Gastrocnemius medialis (tissue), 4 donors: ENCODE measurements at places on chromosomes 4 and X. TPM values are rescaled to one million over a fixed set of nuclear protein-coding genes. Genes with fewer than 3 reads are reported as not detected.

The COX7B2 gene
- not detected for total RNA-seq

DNA sequence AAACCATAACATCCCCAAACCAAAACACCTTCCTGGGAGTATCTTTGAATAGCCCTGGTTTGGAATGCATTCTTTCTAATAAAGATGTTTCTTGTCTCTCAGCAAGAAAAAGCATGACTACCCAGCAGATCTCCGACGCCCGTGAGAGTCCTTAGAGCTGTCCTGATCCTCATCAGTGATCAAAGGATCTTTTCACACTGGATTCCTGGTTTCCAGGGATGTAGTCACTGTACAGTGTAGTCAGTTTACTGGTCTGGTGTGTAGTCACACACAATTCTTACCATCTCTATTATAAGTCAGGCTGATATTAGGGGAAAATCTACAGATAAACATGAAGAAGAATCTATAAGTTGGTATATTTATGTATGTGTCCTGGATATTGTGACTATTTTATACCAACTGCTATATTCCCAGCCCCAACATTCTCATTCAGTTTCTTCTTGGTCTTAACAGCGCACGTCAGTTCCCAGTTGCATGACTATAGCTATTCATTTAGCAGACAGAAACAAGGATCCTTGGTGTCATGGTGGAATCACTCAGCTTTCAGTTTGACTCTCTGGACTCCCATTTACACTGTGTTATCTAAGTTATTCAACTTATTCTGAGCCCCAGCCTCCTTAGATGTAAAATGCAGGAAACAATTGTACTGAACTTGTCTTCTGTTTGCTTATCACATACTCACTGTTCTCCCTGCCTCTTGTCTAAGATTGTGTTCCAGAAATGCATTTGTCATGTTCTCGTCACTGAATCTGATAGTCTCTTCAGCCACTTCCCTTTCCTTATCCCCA lies 68.3 kb downstream of the SLIT2 start:
- H3K4me3 ChIP-seq: no peak overlapping the region
- H3K4me1 ChIP-seq: no peaks in the 10 kb centered on the region
- no peak for DNase-seq

DNA sequence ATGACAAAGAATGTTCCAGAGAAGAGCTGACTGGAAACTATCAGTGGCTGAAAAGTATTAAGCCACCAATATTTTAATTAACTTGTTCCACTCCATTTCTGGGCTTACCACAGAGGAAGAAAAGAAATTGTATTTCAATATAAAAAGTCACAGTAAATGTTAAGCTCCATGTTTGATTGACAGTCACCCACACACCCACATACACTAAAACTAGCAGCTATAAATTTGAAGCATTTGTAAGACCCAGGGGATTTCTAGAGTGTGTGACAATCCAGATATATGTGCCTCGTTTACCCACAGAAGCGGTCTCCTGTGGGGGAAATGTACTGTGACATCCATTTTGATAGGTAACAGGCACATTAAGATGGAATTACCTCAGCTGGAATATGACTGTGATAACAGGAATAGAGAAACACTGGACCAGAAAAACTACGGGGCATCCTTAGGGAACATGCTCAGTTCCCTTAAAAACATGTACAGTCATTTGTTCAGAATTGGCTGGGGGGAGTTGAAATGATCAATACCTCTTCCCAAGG lies 39.0 kb upstream of the RASGEF1B start:
- no peaks in the 10 kb centered on the region for H3K27me3 ChIP-seq
- no peak overlapping the region for H3K27ac ChIP-seq
- H3K4me1 ChIP-seq: no peaks in the 10 kb centered on the region
- H3K36me3 ChIP-seq: no peaks in the 10 kb centered on the region
- H3K4me3 ChIP-seq: no peak overlapping the region

DNA sequence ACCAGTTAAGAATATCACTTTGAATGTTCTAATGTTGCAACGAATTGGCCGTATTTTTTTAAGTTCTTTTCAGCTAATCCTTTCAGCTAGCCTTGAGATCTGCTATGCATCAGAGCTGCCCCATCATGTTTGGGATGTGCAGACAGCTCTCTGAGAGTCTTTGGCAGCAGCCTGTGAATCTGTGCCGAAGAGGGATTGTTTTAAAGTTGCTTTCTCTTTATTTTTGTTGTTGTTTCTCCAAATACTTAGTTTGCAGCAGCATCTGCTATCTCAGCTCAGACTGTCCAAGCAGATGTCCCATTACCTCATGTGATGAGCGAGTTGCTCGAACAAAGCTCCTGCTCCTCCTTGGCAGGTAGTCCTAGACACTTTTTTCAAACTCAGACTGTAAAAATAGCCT lies 1002.5 kb upstream of the INTU start:
- no peak for DNase-seq
- H3K4me1 ChIP-seq: no peaks in the 10 kb centered on the region
- H3K36me3 ChIP-seq: no peaks in the 10 kb centered on the region

- no peak for DNase-seq
- no peaks in the 10 kb centered on the region for H3K36me3 ChIP-seq
- H3K4me1 ChIP-seq: no peaks in the 10 kb centered on the region
- H3K27ac ChIP-seq: no peak overlapping the region
- no peaks in the 10 kb centered on the region for H3K27me3 ChIP-seq
Observed at GRCh38 chr4:184250795-184251669, 33.4 kb upstream of the ENPP6 start.

- no peaks in the 10 kb centered on the region for H3K36me3 ChIP-seq
- H3K4me1 ChIP-seq: no peaks in the 10 kb centered on the region
- no peak overlapping the region for H3K27ac ChIP-seq
- DNase-seq: no peak
- H3K4me3 ChIP-seq: no peak overlapping the region
Observed at GRCh38 chr4:97786306-97786920, 356.9 kb downstream of the STPG2 start.

GRCh38 chrX:154481911-154482601 lies 3.0 kb upstream of the LAGE3 start:
- no peaks in the 10 kb centered on the region for H3K27me3 ChIP-seq
- H3K4me3 ChIP-seq: no peak overlapping the region
- no peak for DNase-seq
- H3K27ac ChIP-seq: no peak overlapping the region
- H3K36me3 ChIP-seq: no peaks in the 10 kb centered on the region

- peaks cover 49% of the 10 kb centered on the region for H3K4me1 ChIP-seq
- no peaks in the 10 kb centered on the region for H3K27me3 ChIP-seq
- no peak overlapping the region for H3K4me3 ChIP-seq
Observed at GRCh38 chr4:168857546-168858314, 152.3 kb downstream of the CBR4 start.
